LHCN-M2 (cell line): ENCODE measurements at places on chromosomes 7 and 10.

DNA sequence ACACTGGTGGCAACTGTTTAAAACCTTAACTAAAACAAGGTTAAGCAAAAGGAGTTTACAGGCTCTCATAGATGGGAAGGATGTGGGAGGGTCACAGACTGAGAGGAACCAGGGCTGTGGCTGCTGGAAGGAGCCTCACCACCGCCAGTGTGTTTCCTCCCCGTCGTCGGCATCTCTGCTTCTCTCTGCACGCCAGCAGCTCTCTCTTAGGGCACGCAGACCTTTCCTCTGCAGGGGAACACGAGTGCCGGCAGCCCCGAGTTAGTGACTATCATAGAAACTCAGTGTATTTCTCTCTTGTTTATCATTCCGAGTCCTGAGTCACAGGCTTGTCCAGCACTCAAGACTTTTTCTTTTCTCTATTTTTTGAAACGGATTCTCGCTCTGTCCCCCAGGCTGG lies 8.1 kb upstream of the SH2D4B start:
- no peak for DNase-seq

DNA sequence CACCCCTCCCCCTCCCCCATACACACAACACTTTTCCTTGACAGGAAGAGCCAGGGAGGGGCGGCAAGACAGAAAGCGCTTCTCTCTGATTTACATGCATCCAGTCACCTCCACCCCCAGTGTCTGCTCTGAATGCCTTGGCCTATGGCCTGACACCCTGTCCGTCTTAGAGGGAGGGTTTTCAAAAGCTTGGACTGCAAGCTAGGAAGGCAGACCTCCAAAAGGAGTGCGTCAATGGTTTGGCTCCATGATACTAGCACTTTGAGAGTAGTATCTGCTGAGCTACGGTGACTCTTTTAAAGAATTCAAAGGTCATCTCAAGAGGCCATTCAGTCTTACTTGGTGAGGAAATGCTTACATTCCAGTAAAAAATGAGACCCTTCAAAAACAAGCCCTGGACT lies 20.3 kb upstream of the PAX2 start:
- no peak for DNase-seq

DNA sequence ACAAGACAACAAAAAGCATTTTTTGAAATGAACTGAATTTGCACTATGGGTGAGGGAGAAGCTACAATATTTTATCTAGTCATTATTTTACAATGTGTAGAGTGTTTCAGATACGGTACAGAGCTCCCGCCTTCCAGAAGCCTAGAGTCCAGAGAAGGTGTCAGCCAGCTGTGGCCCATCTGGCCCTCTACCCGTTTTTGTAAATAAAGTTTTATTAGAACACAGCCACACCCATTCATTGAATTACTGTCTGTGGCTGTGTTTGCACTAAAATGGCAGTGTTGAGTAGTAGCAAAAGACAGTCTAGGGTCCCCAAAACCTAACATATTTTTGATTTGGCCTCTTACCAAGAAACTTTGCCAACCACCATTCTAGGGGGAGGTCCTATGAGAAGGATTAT lies 162.0 kb downstream of the JCAD start:
- DNase-seq: no peak

DNA sequence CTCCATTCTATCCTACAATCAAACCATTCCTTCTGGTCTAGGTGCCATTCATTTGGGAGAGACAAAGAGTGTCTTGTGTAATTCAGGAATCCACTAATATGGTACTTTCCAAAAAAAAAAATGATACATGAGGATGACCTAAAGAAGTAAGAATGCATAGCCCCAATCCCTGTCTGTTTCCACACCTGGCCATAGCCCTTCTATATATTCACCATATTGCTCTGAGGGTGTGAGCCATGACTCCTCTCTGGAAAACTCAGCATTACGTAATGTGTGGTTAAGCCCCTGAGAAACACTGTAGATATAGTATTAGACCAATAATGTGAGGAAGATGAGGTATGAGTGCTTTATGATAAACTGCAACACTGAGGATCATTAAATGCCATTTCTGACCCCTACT lies 592.7 kb downstream of the INHBA start:
- peak; percentile 37 for DNase-seq
